ENCODE measurements at places on chromosomes 12 and 14.

DNA sequence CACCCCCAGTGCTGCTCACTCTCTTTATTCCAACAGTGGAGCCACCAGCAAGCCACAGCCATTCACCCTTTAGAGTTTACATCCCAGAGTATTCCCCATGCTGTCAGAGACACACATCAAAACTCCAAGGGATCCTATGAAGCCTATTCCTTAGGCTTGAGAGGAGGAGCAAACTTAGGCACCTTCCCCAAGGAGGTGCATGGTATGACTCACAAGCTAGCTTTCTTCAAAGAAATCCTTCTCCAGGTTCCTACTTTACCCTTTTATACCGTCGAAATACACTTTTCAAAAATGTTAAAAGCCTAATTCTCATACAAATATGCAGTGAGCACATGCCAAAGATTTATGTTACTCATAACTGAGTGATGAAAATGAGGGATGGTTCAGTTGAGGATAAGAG is 175.4 kb downstream of the ETNK1 start:
- DNase-seq, result no peak

DNA sequence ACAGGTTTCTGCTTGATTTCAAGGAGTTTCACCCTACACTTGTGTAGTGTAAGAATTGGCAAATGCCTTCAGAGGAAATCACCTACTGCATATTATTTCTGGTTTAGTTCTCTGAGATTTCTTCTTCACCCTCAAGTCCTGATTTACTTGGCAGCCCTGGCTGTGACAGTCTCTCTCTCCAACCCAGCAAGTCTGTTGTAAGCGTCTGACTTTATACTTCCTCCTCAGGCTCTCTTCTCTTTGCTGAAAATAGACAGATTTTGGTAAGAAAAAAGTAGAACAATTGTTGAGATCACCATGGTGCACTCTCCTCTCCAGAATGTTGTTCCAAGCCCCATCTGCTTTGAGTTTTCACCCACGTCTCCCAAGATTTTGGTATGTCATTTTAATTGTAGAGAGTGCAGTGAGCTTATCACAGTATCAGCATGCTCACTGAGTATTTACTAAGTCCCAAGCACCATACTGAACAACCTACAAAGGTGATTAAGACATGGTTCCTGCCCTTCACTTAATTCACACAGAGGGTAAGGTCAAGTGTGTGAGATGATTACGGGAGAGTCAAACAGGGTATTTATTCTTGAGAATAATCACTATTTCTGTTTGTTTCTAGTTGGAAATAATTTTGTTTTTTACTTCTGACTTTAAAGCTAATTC is 148.7 kb downstream of the MDGA2 start:
- DNase-seq, result no peak

DNA sequence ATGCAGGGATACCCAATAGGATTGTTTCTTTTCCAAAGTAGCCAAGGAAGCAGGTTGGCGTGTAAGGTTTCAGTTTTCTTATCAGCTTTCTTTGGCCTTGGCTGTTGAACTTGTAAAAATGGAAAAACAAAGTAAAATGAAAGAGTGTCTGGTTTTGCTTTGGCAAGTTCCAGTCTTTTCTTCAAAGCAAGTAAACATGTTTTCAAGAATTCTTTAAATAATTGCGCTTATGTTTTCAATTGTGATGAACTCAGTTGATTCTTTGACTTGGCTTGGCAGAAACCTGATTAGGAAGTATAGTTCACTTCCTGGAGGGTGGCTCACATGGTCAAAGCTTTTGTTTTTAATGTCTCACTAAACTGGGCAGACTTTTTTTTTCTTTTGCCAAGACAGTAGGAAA is 112.2 kb upstream of the USP44 start:
- no peak for DNase-seq

GRCh38 chr12:131828671-131829355 is 620 bp downstream of the MMP17 start:
- no peak for DNase-seq

DNA sequence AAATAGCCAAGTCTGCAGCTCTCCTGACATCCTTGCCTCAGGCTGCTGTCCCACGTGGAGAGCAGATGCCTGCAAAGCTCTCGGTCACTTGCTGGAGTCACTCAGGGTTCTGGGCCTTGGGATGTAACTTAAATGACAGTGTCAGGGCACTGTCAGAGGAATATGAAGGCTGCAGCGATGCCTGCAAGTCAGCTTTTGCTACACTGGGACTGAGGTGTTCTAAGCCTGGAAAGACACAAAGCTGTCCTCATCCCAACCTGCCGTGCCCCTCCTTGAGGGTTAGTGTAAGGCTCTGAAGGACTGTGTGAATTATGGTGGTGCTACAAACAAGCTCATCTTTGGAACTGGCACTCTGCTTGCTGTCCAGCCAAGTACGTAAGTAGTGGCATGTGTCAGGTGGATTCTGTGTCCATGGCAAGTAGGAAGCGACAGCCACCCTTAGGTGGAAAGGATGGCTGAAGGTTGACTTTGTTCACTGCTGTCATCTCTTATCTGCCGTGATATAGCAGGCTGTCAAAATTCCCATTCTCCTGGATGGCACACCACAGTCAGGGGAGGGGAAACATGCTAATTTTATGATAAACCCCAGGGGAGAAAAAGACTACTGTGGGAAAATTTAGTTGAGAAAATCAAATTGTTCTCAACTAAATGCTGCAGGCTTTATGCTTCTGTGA is 79.9 kb downstream of the DAD1 start:
- no peak for DNase-seq
